Activated T-helper 1 cell treated with anti-CD3 and anti-CD28 coated beads, Interleukin-12 subunit alpha, Interleukin-12 subunit beta, Interleukin-2, Interleukin-4 antibody, amounts not matched to agents 30 ng/mL and 10 ng/mL and 1 ng/mL, durations not matched to agents 14 hours and 24 hours and 36 hours (primary cell): ENCODE measurements at places on chromosomes 11 and 22.

- DNase-seq = no peak
Observed at GRCh38 chr11:107078375-107078774, 60.1 kb upstream of the GUCY1A2 start.

DNA sequence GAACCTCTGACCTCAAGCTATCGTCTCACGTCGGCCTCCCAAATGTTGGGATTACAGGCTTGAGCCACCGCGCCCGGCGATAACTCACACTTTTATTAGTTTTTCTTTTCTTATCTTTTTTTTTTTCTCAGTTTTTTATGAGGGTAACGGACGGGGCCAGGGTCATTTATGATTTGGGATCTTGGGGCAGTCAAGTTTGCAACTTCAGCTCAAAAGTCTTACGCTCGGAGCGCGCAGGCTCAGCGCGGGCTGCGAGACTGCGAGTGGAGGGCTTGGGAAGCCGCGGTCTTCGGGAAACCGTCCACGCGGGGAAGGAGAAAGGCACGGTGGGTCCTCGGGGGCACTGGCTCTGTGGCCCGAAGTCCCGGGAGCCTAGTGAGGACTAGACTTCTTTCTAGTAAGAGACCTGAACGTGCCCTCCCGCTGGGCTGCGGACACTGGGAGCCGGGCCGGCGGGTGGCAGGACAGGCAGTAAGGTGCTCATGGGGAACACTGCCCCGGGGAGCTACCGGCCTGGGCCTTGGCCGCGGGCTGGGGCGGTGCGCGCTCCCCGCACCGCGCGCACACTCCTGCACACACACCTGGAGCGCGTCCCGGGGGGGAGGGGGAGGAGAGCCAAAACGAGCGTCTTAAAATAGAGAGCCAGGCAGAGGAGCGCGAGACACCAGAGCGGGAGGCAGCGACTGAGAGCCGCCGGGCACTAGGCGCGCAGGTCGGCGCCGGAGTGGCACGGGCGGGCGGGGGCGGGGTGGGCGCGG, 476 bp upstream of the BARX2 start:
- DNase-seq = no peak

DNA sequence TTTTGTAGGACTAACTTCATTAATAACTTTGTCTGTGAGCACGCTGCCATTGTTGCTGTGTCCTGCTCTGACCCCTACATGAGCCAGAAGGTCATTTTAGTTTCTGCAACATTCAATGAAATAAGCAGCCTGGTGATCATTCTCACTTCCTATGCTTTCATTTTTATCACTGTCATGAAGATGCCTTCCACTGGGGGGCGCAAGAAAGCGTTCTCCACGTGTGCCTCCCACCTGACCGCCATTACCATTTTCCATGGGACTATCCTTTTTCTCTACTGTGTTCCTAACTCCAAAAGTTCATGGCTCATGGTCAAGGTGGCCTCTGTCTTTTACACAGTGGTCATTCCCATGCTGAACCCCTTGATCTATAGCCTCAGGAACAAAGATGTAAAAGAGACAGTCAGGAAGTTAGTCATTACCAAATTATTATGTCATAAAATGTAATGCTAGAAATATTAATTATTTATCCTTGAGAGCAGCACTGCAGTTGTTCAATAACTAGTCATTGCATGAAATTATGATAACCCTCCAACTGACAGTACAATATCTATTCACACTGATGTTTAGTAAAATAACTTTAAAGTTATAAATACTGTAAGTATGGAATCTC, 46.4 kb upstream of the OR5D13 start:
- DNase-seq = no peak

DNA sequence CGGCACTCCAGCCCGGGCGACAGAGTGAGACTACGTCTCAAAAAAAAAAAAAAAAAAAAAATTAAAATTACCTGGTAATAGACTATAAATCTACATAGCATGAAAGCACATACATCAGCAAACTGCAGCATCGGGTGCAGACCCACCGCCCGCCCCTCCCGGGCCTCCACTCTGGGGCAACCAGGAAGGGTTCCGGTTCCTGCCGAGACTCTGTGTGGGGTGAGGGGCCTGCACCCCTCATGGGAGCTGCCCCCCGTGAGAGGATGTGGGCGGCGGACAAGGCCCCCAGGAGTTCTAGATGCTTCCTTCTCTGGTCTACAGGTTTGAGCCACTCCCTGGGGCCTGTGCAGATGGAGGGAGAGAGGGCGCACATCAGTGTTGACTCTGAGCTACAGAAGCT, 9.1 kb downstream of the DRD4 start:
- no peak for DNase-seq
